ENCODE measurements at places on chromosomes 2 and 18.

DNA sequence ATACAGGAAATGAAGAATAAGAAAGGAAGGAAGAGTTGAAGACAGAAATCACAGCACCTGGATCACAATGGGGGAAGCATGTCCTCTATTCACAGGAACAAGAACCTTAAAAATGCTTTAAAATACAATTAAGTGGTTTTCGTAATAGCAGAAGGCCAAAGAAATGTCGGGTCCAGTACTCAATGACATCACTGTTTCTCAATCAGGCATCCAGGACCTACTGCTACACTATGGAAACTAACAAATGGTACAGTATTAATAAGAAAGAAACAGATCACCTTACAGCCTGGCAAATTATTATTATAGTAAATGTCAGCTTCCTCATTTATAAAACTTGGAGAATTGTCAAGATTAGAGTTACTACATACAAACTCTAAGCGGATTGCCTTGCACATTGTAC is 15.8 kb downstream of the HNRNPLL start:
- no peak for DNase-seq

- DNase-seq = peak; percentile 80
Observed at GRCh38 chr2:20184067-20184938, 40.6 kb downstream of the SDC1 start.

- DNase-seq = no peak
Observed at GRCh38 chr2:105330681-105331375, 1.3 kb upstream of the TGFBRAP1 start.

GRCh38 chr2:52117299-52117698 is 1085.4 kb upstream of the NRXN1 start:
- DNase-seq = no peak

- peak; percentile 70 for DNase-seq
Observed at GRCh38 chr18:55083461-55083860, 124.2 kb upstream of the CCDC68 start.

GRCh38 chr18:70452501-70452900 is 163.7 kb downstream of the SOCS6 start:
- no peak for DNase-seq

GRCh38 chr2:191081411-191082155 is 67.6 kb upstream of the STAT1 start:
- DNase-seq = peak; percentile 5

- no peak for DNase-seq
Observed at GRCh38 chr2:53886406-53887280, 26.9 kb upstream of the GPR75 start.

DNA sequence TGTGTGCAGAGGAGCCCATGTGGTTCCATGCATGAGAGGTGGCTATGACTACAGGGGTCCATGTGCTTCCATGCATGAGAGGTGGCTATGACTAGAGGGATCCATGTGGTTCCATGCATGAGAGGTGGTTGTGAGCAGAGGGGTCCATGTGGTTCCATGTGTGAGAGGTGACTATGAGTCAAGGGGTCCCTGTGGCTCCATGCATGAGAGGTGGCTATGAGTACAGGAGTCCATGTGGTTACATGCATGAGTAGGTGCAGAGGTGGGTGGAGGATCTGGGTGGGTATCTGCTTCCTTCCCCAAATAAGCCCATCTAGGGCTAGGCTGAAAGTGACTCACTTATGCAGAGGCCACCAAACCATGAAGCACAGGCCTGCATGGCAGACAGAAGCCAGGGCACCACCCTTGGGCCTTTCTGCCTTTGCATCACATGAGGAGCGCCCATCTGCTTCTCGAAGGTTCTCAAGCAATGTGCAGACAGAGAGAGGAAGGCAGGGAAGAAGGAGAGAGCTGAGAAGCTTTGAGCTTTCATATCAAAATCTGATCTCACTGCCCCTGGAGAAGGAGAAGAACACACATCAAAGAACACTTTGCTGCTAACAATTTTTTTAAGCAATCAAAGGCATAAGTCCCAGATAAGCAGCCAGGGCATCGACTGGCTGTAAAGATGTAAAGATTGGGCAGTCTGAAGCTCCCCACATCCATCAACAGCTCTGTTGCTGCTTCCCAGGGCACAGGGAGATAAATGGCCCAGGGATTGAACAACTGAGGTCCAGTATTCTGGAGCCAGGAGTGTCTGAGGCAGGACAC is 137.6 kb downstream of the TNS1 start:
- no peak for DNase-seq
